AG09309 (cell line): ENCODE measurements at places on chromosomes 7 and 10.

- DNase-seq, result no peak
These were observed 115.8 kb upstream of the SORCS1 start for GRCh38 chr10:107280293-107280692.

GRCh38 chr7:157679607-157680006, 342.8 kb downstream of the DNAJB6 start:
- no peak for DNase-seq

DNA sequence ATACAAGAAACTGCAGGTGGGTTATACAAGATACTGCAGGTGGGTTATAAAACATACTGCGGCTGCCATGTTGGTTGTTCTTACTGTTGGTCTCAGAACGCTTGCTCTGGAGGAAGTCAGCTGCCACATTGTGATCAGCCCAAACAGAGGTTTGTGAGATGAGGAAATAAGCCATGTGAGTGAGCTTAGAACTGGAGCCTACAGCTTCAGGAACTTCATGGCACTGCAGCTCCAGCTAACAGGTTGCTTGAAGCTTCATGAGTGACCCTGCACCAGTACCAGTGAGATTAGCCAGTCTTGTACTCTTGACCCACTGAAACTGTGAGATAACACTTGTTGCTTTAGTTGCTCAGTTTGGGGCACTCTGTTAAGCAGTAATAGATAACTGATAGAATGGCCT, 74.5 kb upstream of the PRKCQ start:
- no peak for DNase-seq

GRCh38 chr10:14523286-14523685, 192.6 kb upstream of the FRMD4A start:
- no peak for DNase-seq

- no peak for DNase-seq
These were observed 178.2 kb upstream of the NRG3 start for GRCh38 chr10:81696609-81697388.

DNA sequence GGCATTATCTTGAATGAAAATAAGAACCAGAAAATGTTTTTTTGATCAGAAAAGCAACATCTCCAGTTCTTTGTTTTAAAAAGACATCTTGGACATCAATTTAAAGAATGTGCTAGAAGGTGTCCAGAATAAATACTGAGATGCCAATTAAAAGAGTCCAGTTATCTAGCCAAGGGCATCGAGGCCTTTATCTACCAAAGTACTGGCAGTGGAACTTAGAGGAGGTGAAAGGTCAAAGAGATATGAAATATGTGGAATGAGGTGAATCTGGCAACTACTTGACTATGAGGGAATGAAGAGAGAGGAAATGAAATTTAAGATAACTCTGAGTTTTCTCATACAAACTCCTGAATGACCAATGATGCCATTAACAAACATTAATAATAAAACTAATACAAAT, 154.3 kb upstream of the GNAI1 start:
- DNase-seq, result no peak

- no peak for DNase-seq
These were observed 15.9 kb downstream of the LAMB4 start for GRCh38 chr7:108114117-108114841.

- DNase-seq, result no peak
These were observed 364.8 kb downstream of the TNS3 start for GRCh38 chr7:47217086-47217485.

DNA sequence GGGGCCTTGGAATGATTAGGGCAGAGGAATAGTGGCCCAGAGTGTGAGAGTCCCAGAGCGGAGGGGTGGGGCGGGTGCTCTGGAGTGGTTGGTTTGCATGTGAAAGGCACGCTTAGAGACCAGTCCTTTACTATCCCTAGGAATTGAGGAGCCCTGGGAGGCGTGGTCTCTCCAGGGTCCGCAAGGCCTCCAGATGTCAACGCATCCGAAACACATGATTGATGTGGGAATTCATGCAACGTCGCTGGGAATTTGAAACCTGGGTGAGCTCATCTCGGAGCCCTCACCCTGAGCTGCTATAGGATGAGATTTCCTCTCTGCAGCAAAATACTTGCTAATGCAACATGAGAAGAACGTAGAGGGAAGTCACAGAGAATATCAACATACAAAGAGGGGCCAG, 51.2 kb downstream of the NPTX2 start:
- no peak for DNase-seq

- DNase-seq, result no peak
These were observed at the start of gene NRP1 for GRCh38 chr10:33334153-33334804. NRP1 (minus strand) TSS chr10:33334667; CDS start chr10:33334382, 285 bp downstream.

DNA sequence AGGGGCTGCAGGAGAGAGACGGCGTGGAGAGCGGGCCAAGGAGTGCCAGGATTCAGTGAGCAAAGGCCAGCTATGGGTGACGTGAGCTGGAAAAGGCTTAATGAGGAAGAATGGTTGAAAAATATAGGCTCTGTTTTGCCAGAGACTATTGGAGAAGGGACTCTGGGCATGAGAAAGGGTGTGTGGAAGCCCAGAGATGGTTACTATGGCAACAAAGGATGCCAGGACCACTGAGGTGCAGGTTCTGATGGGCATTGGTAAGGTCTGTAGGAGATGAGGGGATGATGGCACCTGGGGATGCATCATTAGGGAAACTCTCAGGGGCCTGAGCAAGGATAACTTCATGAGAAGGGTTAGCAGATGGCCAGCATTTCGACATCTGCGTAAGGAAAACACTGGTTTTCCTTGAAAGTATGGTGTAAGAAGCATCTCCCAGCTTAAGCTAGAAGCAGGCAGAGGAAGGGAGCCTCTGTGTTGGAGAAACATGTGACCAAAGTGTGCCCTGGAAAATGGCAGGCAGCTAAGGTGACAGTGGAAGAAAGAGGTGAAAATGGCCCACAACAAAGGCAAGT, 21.6 kb upstream of the FAM180A start:
- no peak for DNase-seq

DNA sequence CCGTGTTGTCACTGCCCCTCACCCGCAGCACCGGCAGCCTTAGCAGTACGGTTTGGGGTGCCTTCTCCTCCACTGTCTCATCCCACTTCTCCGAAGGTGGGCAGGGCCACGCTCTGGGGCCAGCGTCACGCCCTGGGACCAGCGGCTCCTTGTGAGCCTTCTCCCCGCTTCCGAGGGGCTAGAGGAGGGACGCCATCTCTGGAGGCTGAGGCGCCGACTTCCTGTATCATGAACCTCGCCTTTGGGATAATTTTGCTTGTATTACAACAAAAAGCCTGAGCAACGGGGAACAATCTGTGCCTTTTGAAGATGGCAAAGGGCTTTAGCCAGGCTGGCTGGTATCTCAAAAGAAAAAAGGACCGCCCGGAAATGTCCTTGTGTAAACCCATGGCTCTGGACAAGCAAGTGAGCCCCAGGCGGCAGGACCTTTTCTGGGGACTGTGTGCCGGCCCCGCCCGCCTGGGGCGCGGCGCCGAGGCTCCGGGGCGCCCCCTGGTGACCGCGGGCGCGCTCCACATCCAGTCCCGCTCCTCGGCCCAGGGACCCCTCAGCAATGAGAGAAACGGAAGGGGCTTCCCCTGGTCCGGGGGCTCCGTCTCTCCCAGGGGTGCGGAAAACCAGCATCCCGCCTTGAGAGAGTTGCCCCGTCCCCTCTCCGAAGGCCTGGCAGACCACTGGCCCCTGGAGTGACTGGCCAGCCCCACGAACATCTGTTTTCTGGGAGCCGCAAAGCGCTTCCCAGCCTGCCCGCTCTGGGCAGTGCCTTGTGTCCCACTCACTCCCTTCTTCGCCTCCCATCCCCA, 3.8 kb downstream of the DEPP1 start:
- DNase-seq, result no peak

GRCh38 chr10:131090761-131091661, 220.5 kb downstream of the TCERG1L start:
- DNase-seq, result no peak

DNA sequence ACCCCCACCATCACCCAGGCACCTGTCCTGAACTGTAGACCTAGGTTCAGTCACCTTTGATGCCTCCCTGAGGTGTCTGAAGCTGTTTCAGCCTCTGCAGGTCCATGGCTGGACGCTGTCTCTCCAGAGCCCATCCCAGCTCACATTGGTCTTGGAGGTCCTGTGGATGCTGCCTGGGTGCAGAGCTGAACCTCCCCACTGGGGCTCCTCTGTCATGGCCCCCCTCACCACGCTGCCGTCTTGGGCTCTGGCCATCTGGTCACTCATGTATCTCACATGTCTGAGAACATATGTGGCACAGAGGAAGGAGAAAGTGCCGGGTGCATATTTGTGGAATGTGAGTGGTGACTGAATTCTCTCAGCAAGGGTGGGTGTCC, 108.9 kb downstream of the NKX6-2 start:
- no peak for DNase-seq

GRCh38 chr7:117006907-117007684, 53.8 kb downstream of the ST7 start:
- no peak for DNase-seq

GRCh38 chr7:18541181-18541870, 45.8 kb downstream of the HDAC9 start:
- peak; percentile 55 for DNase-seq

DNA sequence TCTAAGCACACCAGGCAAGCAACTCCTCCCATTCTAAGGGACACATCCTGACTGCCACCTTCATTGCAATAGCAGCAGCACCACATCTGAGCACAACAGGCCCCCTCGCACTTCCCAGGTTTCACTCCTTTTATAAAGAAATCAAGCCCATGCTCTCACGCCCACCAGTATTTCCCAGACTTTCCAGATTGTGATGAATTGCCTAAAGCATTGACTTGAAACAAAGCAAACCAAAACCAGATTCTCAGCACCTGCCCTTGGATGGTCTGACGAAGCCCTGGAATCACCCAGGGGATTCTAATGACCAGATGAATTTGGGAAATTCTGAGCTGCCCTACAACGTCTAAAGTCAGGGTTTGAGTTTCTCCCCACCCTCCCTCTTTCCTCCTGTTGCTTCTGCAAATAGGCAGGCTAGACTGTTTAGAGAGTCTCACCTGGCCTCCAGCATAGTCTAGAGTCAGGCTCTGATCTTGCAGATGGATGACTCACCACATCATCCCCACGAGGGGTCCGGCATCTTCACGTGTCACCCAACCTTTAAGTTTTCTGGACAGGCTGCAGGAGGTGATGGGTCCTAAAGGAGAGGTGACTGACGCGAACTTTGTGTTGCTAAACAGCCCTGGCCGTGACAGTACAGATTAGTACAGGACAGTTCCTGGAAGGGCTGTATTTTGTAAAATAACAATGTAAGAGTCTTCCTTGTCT, 198.0 kb downstream of the SKIDA1 start:
- DNase-seq, result no peak

DNA sequence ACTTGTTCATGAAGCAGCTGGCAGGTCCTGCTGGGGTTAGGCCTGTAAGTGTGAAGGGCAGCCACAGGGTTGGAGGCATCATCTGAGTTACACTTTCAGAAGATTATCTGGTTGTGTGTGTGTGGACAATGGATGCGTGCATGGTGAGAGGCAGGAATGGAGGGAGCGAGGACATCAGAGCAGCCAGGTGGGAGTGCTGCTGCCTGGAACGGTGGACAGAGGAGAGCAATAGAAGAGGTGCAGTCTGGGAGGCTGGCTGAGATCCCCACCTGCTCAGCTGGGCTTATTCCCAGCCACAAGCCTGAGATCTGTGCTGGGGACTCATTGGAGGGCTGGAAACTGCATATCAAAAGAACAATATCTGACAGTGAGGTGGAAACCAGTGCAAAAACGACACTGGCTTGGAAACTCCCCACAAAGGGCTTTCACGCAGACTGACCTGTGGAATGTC, 17.9 kb downstream of the ZNF488 start:
- DNase-seq, result no peak

DNA sequence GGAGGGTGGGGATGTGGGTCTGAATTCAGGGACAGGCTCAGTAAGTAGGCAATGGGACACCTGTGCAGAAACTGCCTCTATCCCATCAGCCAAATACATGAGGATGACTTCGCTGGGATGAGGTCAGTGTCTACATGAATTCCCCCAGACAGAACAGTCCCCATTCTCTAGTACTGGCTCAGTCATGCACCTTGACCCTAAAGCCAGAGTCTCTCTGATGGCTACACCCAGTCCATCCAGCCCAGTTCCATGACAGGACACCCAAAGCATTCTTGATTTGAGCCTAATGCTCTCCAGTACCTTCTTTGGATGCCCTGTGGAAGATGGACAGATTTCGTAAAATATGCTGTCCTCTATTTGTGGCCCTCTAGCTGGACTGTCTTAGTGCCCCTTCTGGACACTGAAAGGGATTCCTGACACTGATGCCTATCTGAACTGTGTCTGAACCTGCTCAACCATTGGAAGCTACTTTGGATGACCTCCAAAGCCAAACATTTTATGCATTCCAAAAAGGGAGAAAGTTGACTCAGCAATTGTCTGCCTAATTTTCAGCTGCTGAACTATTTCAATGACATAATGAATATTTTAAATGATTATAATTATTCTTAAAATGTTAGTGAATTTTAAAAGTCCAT, 14.6 kb downstream of the SFRP4 start:
- DNase-seq, result no peak

DNA sequence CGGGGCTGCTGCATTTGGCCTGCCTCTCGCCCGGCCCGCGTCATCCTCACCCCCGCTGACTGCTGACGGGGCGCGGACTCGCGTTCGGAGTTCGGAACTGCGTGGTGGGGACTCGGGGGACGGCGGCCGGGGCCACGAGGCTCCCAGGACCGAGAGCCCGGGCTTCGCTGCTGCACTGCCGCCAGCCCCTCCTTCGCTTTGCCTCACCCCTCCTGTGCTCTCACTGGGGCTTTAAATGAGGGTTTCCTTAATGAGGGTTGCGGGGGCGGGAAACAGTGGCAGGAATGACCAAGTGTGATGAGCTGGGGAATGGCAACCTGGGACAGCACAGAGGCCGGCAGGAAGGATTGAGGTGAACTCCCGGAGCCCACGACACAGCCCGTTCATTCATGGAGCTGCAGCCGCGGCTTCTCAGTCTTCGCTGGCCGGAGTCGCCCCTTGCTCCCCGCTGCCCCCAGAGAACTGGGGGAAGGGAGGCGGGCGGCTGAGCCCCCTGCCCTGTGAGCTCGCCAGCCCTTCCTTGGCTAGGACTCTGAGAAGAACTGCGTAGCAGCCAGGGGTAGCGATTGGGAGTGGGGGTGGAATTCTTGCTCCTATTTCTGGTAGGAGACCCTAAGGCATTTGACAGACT, 1.5 kb upstream of the LRRC4 start:
- no peak for DNase-seq

DNA sequence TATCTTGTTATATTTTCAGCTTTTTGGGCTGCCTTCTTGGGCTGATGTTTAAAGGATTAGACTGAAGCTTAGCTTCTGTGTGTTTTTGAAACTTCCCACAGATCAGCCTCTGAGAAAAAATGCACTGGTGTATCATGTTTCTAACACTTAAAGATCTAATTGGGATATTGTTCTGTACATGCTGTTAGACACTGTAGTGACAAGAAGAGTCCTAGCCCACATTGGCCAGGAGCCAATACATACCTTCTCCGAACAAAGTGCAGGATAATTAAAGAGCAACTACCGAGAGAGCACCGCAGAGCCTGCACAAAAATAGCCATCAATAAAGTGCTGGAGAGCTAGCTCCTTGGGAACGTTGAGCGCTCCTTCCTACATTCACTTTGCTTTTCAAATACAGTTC, 289.4 kb upstream of the SP8 start:
- no peak for DNase-seq

DNA sequence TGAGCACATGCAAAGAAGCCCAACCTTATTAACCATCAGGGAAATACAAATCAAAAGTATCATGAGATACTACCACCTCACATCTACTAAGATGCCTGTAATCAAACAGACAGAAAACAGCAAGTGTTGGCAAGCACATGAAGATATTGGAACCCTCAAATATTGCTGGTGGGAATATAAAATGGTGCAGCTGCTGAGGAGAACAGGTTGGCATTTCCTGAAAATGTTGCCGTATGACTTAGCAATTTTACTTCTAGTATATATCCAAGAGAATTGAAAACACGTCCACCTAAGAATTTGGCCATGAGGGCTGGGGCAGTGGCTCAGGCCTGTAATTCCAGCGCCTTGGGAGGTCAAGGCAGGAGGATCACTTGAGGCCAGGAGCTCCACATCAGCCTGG, 39.4 kb upstream of the TNRC18 start:
- no peak for DNase-seq
